Occipital lobe (tissue), 3 donors: ENCODE measurements at places on chromosomes 12 and 14.

DNA sequence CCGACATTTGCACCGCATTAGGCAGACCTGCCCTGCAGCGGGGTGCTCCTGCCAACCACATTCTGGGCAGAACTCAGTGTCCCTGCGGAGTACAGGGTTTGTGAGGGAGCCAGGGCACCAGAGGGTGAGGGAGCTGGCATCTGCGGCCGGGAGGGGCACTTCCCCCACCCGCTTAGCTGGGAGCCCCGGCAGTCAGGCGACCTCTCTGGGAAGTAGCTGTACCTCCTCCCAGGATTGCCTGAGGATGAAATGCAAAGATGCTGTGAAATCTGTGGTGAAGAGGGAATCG lies 58.6 kb downstream of the ANKRD9 start:
- no peak for DNase-seq

DNA sequence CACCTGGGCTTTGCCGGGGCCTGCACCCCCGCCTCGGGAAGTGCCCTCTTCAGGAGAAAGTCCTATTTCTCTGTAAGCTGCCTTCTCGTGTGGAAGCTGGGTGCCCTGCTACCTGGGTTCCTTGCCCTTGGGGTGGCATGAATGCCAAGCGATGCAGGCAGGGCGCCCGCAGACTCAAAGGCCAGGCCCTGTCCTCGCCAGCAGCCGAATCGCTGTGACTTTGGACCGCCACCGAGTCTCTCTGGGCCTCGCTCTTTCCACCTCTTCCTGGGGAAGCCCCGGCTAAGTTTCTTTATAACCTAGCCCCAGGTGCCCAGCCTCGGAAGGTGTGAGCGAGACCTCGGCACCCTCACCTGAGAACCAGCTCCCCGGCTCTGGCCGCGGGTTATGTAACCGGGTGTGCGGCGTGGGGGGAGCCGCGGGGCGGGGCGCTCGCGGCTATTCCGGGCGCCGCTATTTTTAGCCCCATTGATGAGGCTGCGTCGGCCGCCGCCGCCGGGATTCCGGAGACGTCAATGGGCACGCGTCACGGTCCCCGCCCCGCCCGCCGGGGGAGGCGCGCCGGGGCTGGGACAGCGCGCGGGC lies 14.6 kb upstream of the NR4A1 start:
- DNase-seq, result peak; percentile 49

GRCh38 chr12:14883686-14884085 lies 2.0 kb downstream of the MGP start:
- DNase-seq, result no peak

DNA sequence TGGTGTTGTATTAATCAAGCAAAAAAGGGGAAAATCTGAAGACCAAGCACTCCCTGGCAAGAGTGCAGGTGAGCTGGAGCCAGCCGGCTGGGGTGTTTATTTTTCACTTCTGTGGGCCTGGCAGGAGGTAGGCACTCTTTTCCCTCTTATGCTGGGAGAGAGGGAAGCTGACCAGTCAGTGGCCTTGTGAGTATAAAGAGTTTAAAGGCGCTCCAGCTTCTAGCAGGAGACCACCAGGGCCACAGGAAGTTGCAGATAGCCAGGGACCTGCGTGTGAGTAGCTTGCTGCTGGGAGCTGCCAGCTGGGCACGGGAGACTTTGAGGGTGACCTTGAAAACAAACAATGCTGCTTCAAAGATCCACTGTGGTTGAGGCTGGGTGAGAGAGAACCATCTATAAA lies 217.4 kb upstream of the PWP1 start:
- DNase-seq, result no peak
